Activated naive CD4-positive, alpha-beta T cell (primary cell): ENCODE measurements at places on chromosomes 2 and 18.

GRCh38 chr2:229454934-229455631 lies 184.0 kb upstream of the PID1 start:
- DNase-seq, result no peak

- no peak for DNase-seq
Measured at GRCh38 chr18:22214731-22215528, 45.5 kb downstream of the GATA6 start.

DNA sequence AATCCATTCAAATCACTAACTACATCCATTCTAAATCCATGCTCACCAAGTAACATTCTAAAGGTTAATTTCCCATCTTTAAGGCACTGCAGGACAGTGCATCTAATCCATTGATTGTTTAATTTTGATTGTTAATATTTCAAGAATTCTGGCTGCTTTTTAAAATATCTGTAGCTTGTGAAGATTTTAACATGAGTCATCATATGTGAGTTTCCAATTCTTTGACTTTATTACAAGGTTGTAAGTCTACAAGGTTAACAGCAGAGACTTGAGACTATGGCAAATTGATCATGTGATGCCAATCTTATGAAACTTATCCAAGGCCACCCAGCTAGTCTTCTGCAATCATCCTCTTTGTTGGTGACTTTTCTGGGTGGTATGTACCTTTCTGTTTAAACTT lies 349.2 kb upstream of the ZC3H15 start:
- no peak for DNase-seq

DNA sequence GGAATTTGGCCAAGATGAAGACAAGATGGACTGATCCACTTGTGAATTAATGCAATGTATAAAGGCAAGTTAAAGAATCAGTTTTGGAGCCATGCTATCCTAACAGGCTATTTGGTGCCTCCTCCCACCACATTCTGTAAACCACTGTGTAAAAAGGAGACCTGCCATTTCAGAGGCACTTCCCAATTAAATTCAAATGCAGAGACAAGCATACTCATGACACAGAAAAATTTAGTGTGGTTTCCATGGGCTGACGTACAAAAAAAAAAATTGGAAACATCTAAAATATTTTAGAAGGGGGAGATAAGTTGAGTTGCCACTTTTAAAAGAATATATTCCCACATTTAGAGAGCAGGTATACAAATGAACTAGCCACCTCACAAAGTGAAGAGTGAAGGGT lies 112.1 kb downstream of the TCF4 start:
- no peak for DNase-seq

GRCh38 chr2:58918141-58918540 lies 677.0 kb upstream of the FANCL start:
- no peak for DNase-seq

DNA sequence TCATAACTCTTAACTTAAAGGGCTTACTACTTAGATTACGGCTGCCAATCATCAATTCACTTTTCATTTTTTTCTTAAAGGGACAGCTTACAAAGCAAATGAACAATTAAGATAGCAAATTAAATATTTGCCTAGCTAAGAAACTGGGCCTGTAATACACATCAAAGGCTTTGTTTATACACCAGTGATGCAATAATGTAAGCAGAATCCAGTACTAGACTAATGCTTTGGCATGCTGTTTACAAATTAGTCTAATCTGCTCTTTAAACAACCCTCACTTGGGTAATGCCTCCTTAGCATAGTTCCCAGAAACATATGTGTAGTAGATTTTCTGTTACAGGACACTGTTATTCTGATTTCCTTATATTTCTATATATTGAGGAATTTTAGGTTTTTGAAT lies 105.8 kb downstream of the ARHGAP28 start:
- DNase-seq, result no peak

- no peak for DNase-seq
Measured at GRCh38 chr2:30213326-30213725, 18.0 kb upstream of the LBH start.

DNA sequence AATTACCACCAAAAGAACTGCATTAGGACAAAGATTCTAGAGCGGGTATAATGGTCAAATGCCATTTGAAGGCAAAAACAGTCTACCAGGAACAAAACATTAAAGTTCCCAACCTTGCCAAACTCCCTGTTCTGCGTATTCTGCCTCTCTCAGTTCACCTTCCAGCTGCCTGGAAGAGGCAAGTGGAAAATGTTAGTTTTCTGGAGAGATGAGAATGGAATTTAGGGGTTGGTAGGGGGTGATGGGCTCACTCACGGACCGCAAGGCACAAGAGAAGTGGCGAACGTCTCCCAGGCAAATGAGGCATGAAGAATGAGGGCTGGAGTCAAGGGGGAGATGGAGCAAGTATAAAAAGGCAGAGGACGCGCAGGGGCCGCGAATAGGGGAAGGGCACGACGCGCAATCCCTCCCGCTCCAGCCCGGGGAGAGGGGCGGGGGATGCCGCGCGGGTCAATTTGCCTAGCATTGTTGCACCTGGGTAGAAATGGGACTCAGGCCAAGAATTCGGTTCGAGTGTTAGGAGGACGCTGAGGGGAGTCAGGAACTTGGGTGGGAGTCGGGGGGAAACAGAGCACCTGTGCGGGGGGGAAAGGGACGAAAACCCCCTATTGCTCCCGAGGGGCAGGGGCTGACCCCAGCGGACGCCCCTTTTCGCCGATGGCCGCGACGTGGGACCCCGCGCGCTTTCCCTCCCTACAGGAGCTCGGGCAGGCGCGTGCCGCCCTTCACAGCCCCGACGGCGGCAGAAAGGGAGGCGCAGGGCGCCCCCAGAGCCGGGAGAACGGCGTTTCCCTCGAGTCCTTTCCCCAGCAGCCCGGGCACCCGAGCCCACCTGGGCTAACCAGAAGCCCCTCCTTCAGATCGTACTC lies 573 bp downstream of the PAIP2B start:
- DNase-seq, result peak; percentile 22

DNA sequence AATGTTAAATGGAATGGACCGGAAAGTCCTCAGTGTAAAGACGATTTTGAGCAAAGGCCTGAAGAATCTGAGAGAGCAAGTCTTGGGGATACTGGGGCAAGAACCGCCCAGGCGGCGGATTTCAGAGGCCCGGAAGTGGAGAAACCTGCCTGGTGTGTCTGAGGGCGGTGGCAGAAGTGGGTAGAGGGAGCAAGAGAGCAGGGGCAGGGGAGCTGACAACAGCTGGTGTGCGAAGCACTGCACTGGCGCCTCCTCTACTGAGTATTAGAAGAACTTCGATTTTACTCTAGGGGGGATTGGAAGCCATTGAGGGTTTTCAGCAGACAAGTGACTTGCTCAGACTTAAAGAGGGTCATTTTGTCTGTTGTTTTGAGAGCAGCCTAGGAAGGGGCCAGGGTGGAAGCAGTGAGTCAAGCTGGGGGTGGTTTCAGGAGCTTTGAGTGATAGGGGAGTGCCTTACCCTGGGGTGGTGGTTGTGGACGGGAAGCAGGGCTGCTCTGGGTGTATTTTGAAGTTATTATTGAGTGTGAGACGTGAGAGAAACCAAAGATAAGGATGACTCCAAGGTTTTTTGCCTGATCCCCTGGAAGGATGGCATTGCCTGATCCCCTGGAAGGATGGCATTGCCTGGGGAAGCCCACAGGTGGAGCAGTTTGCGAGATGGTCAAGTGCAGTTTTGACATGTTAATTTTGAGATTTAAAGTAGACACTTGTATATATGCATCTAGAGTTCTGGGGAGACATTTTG lies 52.5 kb downstream of the ZNF236 start:
- DNase-seq, result no peak

DNA sequence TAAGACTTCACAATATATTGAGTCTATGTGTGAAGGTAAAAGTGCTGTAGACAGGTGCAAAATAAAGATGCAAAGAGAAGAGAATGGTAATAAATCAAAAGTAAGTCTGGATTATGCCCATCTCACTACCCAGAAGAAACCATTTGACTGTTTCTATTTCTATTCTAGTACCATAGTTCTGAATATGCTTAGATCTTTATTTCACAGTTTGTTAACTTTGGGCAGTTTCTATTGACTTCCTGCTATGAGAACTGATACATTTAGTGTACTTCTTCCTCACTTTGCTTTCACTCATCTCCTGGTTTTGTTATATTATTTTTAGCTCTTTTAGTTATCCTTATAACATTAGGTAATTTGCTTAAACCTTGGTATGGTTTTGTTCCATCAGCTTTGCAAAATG lies 94.9 kb downstream of the HS1BP3 start:
- DNase-seq, result no peak

DNA sequence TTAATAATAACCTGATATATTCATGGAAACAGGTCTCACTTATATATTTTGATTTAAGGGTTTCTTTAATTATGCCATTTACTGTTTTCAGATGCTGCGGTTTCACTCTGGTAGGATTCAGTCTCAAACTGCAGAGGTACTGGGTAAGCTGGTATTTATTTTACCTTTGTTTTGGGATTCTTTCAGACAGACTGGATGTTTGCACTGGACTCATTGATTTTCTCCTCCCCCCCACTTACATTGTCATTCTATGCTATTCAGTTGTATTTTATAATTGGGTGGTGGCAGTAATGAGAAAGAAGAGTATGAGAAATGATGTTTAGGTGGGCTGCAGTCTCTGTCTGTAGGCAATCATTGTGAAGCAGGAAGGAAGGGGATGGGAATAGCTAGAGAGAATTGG lies 155.6 kb downstream of the AQP4 start:
- no peak for DNase-seq

DNA sequence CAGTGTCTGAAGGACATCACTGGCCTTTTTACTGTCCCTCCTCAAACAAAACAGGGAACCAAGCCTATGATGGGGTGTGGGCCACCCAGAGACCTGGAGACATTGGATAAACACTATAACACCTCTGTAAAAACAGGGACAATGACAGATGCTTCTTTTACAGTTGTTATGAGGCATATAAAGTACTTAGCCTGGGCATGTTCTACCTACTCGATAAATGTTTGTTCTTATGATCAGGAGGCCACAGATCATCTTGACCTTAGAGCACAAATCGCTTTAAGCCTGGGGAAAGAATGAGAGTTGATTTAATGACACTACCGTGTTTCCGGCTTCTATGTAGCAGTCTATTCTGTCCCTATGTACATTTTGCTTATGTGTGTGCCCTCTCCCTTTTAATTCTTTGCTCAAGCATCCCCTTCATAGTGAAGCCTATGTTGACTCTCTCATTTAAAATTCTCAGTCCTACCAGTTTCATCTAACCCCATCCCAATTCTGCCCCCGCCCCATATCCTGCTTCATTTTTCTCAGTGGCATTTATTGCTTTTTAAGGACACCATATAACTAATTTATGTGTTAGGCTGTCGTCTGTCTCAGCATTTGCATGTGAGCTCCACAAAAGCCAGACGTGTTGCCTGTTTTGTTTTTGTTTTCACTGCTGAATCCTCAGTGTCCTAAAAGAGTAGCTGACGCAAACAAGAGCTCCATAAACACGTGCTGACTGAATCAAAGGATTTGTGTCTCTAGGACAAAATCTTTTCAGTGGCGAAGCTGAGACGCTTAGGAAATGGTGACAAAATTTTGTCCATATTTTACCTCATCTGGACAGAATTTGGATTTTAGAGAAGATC lies 182.3 kb upstream of the ST6GAL2 start:
- no peak for DNase-seq

DNA sequence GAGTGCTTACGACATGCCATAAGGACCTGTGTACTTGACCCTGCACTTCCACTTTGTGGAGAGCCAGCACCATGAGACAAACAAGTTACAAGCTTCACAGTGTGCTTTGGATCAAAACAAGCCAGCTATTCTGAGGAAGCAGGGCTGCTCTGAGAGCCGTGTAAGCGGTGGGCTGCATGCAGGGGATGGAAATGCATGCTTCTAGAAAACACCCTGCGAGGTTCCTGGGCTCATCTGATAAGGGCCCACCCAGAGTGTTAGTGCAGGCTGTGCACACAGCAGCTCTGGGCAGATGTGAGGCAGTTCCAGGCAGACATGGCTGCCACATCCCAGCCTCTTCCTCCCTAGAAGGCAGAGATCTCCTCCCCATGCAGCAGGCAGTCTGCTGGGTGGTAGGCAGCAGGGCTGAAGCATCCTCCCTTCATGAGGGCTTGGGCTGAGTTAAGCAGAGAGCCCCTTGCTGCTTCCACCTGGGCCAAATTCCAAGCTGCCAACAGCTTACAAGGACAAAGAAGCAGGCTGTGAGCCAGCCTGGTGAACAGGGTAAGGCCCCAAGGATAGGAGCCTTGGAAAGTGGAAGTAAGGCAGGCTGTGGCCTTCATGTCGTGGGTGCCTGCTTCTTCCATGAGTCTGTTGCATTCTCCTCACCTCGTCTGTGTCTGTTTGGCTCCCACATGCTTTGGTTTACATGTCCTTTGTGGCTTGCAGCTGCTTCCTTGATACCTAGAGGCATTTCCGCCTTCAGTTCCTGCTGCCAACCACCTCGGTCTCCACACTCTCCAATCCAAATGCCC lies 7.7 kb downstream of the PSD4 start:
- DNase-seq, result no peak

GRCh38 chr2:162795312-162795711 lies 43.3 kb downstream of the KCNH7 start:
- DNase-seq, result no peak

GRCh38 chr2:120879431-120880295 lies 144.0 kb downstream of the GLI2 start:
- no peak for DNase-seq

DNA sequence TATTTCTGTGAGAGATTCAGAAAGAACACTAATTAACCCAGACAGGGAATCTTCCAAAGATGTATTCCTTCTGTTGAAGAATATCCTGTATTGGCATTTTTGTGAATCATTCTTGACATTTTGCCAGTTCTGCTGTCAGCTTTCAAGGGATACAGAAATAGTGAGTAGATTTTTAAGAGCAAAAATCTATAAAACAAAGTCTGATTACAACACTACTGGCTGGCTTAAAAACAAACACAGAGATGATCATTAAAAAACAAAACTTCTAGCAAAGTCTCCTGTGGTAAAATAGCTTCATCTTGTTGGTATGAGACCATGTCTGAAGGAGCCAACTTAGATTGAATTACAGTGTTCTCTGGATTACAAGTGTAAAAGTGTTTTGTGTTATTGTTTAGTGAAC lies 866.3 kb upstream of the KLHL29 start:
- no peak for DNase-seq

DNA sequence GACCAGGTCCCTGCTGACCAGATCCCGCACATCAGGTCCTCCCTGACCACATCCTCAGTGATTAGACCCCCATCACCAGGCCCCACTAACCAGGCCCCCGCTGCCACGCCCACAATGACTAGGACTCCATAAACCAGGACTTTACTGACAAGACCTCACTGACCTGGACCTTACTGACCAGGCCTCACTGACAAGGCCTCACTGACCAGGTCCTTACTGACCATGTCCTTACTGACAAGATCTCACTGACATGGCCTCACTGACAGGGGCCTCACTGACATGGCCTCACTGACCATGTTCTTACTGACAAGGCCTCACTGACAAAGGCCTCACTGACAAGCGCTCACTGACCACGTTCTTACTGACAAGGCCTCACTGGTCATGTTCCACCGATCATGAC lies 107.9 kb upstream of the TEKT4 start:
- no peak for DNase-seq

DNA sequence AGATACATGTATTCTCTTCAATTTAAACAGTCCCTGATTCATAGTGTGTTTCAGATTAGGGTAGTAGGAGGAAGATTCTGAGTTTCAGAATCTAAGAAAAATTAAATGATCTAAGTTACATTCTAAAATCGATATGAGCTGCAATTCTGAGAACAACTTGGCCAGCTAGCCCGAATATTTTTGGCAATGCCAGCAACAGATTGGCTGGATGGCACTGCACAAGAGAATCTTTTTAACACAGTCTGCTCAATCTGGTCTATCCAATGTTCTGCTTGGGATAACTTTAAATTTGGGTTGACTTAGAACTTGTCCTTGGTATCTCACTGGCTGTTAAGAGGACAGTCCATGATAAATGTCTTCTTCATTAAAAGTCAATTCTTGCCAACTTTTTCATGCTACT lies 853.9 kb downstream of the NRXN1 start:
- no peak for DNase-seq
